ENCODE measurements at places on chromosomes 11 and 22.

- no peak for DNase-seq
These were observed 11.4 kb upstream of the ADSL start for GRCh38 chr22:40334899-40335298.

DNA sequence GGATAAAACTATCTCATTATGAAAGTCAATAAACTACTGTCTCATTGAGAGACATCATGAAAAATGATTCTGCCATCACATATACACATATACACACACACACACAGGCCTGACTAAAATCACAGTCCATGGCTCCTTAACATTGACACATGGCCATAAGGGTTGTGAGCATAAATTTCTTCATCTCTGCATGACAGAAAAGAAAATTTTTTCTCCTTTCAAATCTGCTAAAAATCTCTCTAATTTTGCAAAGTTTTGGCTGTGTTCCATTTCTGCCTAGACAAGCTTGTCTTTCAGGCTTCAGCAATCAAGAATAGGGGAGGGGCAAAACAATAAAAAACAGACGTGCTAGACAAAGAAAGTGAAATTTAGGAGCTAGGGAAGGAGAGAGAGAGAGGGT, 324.5 kb downstream of the LRRC4C start:
- DNase-seq: no peak

GRCh38 chr22:35192129-35192918, 65.0 kb upstream of the HMGXB4 start:
- DNase-seq: no peak

DNA sequence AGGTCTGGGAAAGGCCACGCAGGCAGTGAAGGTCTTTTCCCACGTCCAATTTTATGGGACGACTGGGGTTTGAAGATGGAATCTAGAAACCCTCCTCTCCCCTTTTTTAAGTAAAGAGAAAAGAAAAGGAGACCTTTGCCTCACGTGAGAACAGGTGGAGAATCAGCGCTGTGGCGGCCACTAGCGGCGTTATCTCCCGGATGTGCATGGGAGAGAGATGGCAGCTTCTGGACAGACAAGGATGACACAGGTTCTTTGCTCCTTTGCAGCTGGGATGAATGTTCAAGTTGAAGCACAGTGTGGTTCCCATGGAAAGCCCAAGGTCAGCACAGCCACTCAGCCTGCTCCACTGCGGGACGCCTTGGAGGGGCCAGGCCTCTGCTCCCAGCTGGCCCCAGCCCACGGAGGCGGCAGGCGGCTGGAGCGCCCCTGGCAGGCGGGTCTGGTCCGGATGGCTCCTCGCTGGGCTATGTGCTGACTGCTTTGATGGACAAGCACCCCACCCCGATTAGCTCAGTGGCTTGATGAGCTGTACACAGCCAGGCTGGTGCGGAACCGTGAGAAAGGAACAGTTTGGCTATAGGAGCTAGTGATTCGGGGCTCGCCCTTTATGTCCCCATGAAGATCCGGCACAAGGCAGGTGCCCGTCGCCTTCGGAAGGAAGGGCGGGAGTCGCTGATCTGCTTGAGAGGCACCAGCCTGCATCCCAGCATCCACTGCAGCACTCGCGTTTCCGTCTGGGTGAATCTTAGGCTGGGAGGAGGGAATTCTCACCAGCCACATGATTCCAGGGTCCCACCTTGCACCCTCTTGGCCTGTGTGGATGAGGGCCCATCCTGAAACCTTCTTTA, 14.5 kb upstream of the BID start:
- DNase-seq: no peak

DNA sequence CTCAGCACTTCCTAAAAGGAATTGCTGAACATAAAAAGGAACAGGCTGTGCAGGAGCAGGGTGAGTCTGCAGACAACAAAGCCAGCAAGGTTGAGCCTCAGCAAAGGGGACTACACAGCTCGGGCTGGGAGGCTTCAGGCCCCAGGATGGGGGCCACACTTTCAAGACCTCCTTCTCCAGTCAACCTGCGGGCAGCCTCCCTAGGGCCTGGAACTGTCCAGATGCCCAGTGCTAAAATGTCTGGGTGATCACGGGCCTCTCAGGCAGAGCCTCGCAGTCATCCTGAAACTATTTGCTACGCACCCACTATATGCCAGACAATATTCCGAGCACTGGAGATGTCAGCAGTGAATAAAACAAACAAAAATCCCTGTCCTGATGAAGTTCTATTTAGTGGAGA, 3.9 kb upstream of the NEFH start:
- DNase-seq: no peak

Data from activated T-cell treated with anti-CD3 and anti-CD28 coated beads for 24 hours (primary cell).